ENCODE measurements at places on chromosomes 7 and 10. TPM values are rescaled to one million over a fixed set of nuclear protein-coding genes. Genes with fewer than 3 reads are reported as not detected.

HOXA11 gene
- polyA plus RNA-seq, result not detected

CDC14C gene
- not detected for polyA plus RNA-seq

TMEM139 gene
- polyA plus RNA-seq, result 0.46 TPM

SFTPA1 gene
- not detected for polyA plus RNA-seq

ACTR1A gene
- 80.9 TPM for polyA plus RNA-seq

INA gene
- 0.57 TPM for polyA plus RNA-seq

TAS2R5 gene
- 0.54 TPM for polyA plus RNA-seq
